ENCODE measurements at places on chromosomes 1 and 21.

GRCh38 chr1:1857096-1857703 lies 33.7 kb downstream of the GNB1 start:
- DNase-seq: no peak

GRCh38 chr21:32732544-32732943 lies 4.7 kb upstream of the SYNJ1 start:
- no peak for DNase-seq

DNA sequence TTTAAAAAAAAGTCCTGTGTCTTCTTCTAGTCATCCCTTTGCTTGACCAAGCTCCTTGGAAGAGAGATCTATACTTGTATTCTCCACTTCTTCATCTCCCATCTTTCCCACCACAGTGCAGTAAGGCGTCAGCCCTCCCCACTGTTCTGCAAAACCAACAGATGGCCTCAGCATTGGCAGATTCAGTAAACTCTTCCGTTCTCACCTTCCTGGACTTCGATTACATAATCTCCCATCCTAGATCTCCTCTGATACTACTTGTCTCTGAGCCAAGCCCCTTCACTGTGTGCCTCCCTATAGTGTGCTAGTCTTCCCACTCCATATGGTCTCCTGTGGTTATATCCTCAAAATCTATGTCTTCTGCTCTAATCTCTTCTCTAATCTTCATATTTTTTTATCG lies 1.6 kb upstream of the COLGALT2 start:
- DNase-seq: no peak

DNA sequence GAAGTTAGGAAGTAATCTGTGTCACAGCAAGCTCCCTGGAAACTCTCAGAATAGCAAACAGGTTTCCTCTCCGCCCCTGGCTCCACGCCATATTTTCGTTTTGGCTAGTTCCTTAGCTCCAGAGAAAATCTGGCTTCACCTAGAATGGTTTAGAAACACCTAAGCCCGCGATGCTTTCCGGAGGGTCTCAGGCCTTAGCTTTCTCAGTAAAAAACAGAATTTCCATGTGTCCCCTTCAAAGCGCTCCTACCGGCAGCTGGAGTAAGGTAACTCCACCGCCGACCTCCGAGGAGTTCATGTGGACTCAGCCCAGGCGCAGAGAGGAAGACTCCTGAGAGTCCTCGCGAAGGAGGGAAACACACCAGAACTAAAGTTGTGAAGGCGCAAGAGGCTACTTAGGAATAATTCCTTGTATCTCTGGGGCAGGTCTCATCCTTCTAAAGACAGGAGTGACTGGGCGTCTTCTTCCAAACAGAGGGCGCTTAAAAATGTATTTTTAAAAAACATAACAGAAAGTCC lies 406 bp downstream of the KIAA0040 start:
- DNase-seq: peak; percentile 24

DNA sequence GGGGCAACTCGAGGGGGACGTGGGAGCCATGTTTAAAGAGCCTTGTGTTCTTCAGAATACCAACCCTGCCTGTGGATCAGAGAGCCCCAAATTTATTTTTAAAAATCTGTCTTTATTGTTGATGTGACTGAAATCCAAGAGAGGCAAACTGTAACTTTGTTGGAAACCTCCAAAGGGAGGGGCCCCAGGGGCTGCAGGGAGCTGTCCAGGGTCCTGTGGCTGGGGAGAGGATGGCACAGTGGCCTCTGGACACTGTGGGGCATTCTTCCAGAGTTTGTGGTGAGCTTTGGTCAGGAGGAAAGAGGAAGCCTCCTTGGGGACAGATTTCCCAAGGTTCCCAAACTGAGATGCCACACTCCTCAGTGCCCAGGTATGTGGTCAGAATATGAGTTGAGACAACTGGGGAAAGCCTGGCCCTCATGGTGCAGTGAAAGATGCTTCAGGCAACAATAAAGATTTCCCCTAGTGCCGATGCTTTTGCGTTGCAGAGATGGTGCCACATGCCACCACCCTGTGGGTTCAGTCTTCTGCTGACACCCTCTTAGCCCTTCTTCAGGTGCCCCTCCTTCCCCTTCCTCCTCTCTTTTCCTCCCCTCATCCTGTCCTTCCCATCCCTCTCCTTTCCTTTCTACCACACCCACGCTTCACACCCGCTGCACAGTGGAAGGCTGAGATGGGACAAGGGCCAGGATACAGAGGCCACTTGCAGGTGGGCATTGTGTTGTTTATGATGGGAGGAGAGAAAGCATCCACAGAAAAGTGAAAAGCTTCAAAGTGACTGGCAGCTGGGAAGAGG lies 122.1 kb downstream of the UCK2 start:
- no peak for DNase-seq

DNA sequence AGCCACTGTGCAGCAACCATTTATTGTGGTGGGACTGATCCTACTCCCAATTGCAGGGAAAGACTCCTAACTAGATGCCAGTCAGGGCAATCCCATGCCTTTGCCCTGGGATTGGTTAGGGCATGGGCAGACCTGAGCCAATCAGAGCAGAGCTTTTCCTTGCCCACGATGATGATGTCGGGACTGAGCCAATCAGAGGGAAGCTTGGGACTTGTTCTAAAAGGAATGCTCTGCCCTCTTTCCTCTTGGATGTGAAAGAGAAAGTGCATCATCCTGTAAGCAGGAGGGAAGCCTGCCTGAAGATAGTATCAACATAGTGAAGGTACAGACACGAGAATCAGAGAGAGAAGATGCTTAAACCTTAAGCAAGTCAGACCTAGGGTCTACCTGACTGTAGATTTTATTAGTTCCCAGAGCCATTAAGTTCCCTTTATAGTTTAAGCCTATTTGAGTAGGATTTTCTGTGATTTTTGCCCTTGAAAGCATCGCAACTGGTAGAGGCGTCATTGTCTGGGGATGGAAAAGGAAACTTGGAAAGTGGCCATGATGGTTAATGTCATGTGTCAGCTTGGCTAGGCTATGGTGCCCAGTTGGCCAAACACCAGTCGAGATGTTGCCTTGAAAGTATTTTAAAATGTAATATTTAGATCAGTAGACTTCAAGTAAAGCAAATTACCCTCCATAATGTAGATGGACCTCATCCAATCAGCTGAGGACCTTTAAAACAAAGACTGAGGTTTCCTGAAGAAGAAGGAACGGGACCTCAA lies 19.9 kb downstream of the IRF2BP2 start:
- DNase-seq: no peak

- DNase-seq: no peak
Observed at GRCh38 chr1:161242313-161242712, 4.3 kb upstream of the NR1I3 start.

DNA sequence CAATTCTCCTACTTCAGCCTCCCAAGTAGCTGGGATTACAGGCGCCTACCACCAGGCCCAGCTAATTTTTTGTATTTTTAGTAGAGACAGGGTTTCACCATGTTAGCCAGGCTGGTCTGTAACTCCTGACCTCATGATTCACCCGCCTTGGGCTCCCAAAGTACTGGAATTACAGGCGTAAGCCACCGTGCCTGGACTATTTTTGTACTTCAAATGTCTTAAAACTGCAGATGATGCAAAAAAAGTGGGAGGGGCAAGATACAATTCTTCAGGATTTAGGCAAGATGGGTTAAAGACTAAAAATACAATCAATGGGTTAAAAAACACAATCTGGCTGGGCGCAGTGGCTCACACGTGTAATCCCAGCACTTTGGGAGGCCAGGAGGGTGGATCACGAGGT lies 4.7 kb downstream of the SCAF4 start:
- no peak for DNase-seq

GRCh38 chr1:30404341-30404740 lies 319.0 kb downstream of the MATN1 start:
- DNase-seq: no peak

DNA sequence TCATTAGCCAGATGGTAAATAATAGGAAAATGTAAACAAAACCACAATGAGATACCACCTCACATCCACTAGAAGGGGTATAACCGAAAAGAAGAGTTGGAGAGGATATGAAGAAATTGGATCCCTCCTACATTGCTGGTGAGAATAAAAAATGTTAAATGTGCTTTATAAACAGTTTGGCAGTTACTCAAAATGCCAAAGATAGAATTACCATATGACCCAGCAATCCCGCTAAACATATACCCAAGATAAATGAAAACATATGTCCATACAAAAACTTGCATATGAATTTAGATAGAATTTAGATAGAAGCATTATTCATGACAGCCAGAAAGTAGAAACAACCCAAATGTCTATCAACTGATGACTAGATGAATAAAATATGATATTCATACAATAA lies 4.4 kb upstream of the FMO2 start:
- DNase-seq: no peak

GRCh38 chr1:163305441-163305840 lies 16.3 kb upstream of the NUF2 start:
- no peak for DNase-seq

- DNase-seq: no peak
Observed at GRCh38 chr1:224726441-224727182, 110.5 kb downstream of the CNIH3 start.

- peak; percentile 90 for DNase-seq
Observed at GRCh38 chr1:89670163-89670562, 37.2 kb downstream of the LRRC8C start.

- DNase-seq: no peak
Observed at GRCh38 chr1:13828454-13829151, 128.6 kb downstream of the PRDM2 start.

- no peak for DNase-seq
Observed at GRCh38 chr1:168917309-168917708, 188.3 kb upstream of the DPT start.

DNA sequence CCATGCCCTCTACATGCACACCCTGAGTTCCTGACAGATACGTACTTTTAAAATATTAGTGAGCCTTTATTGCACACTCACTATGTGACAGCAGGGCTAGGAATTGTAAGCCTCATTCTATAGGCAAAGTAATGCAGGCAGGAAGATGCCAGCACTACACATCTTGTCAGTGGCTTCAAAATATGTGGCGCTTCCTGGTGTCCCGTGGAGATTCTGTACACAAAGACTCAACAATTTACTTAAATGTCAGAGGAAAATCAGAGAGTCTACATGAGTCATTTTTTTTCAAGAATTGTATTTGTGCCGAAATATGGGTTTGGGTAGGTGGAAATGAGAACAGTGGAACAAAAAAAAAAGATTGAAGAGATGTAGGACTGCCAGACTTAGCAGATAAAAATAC lies 27.6 kb downstream of the RNASEL start:
- no peak for DNase-seq

- no peak for DNase-seq
Observed at GRCh38 chr1:72253132-72253531, 29.2 kb downstream of the NEGR1 start.

DNA sequence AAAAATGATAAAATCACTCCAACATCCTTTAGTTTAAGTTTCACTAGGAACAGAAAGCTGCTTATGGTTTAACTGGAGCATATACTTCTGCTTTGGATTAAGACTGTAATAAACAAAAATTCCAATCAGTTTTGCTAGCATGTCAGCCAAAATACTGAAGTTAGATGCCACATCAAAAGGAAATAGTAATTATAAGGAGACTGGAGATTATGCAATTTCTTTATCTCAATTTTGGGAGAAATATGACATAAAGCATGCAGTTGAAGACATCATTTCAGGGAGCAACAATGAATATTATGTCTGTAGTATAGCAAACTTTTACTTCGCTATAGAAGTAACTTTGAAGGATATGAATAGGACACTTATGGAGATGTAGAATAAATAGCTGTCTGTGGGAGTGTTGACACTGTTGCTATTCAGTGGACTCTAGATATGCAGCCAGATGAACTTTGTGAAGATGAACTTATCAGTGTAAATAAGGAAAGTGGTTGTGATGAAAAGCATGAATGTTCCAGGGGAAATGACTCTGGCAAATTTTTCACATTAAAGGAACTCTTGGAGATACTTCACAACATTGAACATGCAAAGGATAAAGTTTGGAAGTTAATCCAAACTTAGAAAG lies 107.8 kb downstream of the RABGAP1L start:
- DNase-seq: no peak

- DNase-seq: no peak
Observed at GRCh38 chr1:22408230-22408629, 43.4 kb upstream of the ZBTB40 start.

- no peak for DNase-seq
Observed at GRCh38 chr1:70738624-70739023, 309.0 kb downstream of the PTGER3 start.

GRCh38 chr21:44093761-44094160 lies 13.4 kb upstream of the PWP2 start:
- no peak for DNase-seq

DNA sequence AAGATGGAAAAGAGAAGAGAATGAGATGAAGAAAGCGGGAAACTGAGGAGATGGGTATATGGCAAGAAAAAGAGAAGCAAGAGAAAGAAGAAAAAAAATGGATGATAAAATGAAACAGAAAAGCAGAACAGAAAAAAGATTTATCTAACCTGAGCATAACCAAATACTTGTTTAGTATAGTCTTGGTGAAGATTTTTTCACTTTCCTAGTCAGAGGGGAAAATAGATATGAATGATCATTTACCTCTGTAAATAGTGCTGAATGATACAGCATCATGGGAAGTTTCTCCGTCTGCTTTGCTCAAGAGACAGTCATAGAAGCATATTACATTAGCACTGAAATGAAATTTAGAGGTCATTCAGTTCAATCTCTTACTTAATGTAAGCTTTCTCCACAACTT lies 36.1 kb upstream of the PLPPR4 start:
- DNase-seq: no peak

DNA sequence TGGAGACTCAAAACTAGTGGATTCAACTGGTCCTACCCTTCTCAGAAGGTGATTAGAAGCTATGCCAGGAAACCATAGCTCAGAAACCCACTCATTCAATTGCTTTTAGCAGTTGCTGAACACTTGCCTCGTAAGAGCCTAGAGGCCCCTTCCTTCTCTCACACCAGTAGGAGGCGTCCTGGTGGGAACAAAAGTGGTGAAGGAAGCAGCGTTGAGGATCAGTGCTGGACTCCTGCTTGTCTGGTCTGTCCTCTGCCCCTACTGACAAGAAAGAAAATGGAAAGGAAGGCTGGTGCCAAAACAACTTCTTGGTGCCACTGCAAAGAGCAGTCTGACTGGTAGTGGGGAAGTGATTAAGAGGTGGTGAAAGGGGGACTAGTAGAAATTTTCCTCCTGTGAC lies 269.7 kb downstream of the LMO4 start:
- no peak for DNase-seq

GRCh38 chr1:165907256-165907857 lies 79.9 kb downstream of the UCK2 start:
- DNase-seq: no peak

DNA sequence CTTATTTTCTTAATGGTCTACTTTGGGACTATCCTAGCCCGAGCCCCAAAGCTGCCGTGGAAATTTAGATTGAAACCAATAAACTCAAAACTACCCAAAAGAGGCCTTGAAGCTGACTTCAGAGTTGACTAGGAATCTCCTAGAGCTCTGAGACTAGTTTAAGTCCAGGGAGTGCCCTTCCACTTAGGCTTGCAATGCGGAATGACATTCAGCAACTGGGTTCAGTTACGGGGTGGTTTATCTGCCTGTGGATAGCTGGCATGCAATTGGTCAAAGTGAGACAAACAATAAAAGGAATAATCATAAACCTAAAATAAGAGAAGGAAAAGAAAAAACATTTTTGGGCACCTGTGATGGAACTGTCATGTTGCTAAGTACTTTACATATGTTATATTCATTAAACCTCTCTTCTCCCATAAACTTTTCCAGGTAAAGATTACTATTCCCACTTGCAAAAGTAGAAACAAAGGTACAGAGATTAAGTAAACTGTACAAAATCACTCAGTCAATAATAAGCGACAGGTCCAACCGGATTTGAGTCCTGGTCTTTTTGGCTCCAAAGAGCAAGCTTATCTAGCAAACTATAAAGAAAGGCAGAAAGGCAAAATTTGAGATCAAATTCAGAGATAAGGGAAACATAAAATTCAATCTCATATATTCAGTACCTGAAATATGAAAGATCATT lies 56.5 kb downstream of the GPATCH2 start:
- DNase-seq: no peak

- no peak for DNase-seq
Observed at GRCh38 chr1:71351438-71351837, 270.6 kb upstream of the ZRANB2 start.

Measured in CD4-positive, alpha-beta T cell treated with Interleukin-4 for 4 hours (primary cell).